ENCODE measurements at places on chromosomes 7 and 10. TPM values are rescaled to one million over a fixed set of nuclear protein-coding genes. Genes with fewer than 3 reads are reported as not detected.
A peak's percentile ranks its signal among the peaks of the same experiment; 100 is the strongest.

GRCh38 chr10:34834274-34834673 is 19.2 kb upstream of the PARD3 start:
- DNase-seq: no peak

The PLOD3 gene
- polyA plus RNA-seq: 41.4 TPM

- no peak for DNase-seq
Measured at GRCh38 chr7:11193131-11193867, 219.6 kb downstream of the PHF14 start.

The DLG5 gene
- 20.6 TPM for polyA plus RNA-seq

DNA sequence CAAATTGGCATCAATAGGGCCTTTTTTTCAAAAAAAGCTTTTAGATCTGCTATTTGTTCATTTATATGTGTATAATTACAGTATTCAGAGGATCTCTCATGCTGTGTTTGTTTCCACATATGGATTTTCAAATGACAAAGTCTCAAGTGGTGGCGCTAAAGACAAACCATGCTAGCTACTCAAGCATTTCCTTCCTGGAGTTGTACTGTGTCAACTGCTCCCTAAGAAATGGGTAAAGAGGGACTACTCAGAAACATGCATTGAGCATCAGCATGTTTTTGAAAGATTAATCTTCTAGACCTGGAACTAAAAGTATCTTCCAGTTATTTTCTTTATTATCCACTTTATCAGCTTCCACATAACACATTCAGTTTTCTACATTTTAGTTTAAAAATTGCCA is 12.7 kb downstream of the CNTNAP2 start:
- DNase-seq: no peak

- no peak for DNase-seq
Measured at GRCh38 chr10:29951441-29951931, 107.9 kb downstream of the JCAD start.

- DNase-seq: no peak
Measured at GRCh38 chr7:50832744-50833143, 50.0 kb upstream of the GRB10 start.

DNA sequence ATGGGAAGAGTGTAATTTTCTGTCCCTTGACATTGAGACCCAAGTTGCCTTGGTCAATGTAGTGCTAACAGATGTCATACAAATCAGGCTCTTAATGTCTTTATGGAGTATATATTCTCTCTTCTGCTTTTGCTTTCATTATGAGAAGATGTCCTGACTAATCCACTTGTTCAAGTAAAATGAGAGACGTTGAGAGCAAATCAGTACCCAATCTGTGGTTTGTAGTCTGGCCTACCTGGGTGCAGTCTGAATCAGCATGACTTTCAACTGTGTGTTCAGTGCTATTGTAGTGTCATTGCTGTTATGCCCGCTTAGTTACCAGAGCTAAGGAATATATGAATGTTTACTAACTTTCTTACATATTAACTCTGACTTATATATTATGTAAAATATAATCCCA is 612.4 kb downstream of the ANKRD7 start:
- no peak for DNase-seq

- DNase-seq: no peak
Measured at GRCh38 chr7:31145339-31145738, 93.2 kb downstream of the ADCYAP1R1 start.

- no peak for DNase-seq
Measured at GRCh38 chr10:47133871-47134570, 166.0 kb upstream of the GDF10 start.

DNA sequence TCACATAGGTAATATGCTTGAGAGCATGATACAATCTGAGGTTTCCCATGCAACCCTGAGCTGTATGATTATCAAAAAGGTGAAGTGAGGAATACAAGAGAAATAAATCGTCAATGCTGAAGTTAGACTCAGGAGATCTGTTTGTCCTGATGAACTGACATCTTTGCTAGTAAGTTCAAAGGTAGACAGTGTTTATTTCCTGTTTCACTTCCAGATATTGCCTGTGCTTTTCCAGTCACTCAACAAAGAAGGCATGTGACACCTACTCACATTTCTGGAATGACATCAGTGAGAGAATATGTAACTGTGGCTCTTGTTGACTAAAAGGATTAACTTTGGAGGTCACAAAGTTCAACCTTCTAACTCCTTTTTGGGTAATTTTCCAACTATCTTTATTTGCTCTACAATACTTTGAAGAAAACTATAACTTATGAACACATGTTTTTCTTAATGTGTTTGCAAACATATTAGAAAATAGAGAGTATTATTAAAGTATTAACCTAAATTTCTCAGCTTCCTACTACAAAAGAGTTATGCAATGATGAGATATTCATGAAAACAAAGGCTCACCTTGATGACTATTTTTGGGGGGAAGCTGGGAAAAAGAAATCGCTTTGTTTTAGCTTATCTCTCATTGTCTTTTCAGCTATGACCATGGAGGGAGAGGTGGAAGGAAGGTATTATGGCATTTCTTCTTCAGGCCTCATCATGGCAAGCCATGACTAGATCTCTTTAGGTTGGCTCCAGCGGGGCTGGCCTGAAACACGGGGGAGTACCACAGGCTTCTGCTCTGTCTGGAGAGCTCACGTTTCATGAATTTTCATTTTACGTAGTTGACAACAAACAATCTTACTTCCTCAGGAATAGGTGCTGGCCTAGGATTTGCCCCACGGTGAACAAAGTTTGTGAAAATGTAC is 214.7 kb upstream of the SLC26A5 start:
- no peak for DNase-seq

DNA sequence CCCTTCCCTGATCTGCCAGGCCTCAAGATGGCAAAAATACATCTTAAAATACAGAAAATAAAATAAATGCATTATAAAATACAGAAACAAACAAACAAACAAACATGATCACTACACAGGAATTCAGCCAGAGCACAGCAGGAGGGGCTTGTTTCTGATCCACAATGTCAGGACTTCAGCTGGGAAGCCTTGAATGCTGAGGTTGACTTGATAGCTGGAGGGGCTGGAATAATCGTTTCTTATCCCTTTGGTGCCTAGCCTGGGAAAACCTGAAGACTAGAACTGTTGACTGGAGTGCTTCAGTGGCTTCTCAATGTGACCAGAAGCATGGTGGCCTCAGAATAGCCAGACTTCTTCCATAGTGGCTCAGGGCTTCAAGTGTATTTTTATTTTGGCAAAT is 9.2 kb upstream of the MARVELD1 start:
- DNase-seq: no peak

DNA sequence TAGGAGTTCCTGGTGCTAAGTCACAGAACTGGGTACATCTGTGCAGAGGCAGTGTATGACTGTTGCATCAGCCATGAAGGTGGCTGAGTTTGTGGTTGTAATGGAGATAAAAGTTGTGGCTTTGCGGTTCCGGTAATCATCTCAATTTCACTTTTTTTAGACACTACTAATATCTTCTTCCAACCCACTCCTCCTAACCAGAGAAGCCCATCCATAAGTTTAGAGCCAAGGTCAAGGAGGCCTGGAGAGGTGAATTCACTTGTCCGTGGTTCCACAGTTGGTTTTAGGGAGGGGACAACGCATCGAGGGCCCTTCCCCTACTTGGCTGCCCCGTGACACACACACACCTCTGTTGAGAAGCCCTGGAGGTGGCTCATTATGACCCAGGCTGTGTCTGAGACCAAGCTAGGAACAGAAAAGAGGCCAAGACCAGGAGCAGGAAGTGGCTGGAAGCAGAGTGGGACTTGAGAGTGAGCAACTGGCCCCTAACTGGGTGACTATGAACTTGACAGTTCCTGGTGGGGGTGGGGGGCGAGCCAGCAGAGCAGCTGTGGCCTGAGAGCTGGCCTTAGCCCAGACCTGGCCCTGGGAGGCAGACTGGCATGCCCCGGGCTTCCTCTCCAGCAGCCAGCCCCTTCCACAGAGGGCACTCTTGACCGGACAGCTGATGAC is 66.8 kb upstream of the COL13A1 start:
- DNase-seq: no peak

DNA sequence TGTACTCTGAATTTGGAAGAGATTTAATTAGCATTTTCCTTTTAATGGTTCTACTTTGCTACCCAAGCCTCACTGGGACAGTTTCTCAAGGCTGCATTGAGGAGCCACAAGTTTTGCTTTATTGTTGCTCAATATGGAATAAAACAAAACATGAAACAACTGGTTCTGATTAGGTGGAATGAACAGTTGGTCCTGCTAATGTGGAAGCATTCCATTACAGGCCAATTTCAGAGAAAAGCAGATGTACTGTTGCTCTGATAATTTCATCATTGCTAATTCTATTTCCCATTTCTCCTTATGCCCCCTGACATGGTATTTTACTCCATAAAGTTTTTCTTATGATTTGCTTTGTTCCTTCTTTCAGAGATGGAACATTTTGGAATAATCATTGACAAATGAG is 66.0 kb upstream of the PAPSS2 start:
- DNase-seq: no peak

DNA sequence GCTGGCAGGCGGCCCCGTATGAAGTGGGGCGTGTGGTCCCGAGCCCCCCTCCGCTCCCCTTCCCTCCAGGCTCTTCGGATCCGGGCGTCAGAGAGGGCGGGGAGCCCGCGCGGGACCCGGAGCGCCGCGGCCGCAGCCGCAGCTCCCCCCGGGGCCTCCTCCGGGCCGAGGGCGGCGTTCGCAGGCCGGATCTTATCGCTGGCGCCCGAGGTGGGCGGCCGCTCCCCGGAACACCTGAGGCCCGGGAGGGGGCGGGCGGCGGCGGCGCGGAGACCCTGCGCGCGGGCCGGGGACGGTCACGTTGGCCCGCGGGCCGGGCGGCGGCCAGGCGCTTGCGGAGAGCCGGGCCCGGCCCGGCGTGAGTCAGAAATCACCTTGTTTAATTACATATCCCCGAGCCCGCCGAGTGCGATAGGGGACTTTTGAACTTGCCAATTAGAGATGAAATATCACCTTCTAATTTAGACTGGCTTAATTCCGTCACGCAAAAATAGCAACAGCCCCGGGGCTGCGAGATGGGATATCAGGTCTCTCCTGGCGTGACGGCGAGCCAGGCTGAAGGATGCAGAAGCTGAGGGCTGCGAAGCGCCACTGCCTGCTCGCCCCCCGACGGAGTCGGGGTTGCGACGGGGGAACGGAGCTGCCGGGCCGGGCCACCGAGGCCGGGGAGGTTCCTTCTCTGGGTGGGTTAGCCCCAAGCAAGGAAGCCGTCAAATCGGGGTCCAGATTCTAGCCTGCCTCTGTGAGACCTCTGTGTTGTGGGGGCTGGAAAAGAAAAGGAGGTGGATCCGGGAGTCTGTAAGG is 43.4 kb downstream of the LDB3 start:
- no peak for DNase-seq

DNA sequence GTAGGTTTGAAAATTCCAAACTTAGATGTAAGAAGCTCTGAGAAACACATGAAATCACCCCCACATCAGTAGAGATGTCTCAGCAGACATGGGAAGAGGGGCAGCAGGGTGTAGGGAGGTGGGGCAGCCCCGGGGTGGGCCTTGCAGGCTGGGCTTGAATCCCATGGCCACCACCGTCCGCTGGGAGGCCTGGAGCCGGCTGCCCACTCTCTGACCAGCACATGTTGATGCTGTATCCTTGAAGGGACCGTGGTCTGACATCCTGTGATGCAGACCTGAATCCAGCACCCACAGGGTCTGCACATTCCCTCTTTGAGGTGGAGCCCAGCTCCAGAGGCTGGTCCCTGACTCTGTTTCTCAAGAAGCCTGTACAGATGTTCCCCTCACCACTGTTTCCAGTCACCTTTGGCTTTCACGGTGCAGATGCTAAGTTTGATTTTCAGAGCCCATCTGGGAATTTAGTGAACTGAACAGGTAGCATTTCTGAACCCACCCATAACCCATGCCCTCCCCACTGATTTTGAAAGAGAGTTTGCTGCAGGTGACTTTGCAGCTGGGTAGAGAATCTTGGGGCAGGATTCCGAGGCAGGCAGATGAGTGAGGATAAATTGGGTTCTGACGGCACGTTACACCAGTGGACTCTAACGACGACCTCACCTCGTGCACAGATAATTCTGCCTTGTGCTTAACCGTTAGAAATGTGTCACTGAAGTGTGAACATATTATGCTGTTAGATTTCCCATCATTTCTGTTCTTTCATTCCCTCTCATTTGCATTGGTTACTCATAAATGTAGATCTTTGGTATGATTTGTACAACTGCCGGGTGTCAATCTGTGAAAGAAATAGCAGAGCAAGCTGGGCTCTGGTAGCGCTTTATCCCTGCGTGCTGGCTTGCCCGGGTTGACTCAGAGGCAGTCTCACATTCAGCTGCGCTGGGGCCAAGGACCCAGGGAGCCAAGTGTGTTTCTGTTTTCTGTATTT is 45.7 kb downstream of the IKZF1 start:
- no peak for DNase-seq

- no peak for DNase-seq
Measured at GRCh38 chr7:41437257-41438196, 265.4 kb downstream of the INHBA start.

- no peak for DNase-seq
Measured at GRCh38 chr7:116315803-116316202, 105.5 kb downstream of the TES start.

- no peak for DNase-seq
Measured at GRCh38 chr7:128427289-128427891, 17.6 kb upstream of the IMPDH1 start.

The FAM20C gene
- 32.0 TPM for polyA plus RNA-seq

GRCh38 chr7:148180075-148180474 is 410.5 kb upstream of the C7orf33 start:
- DNase-seq: no peak

GRCh38 chr10:43869669-43870322 is 221.1 kb upstream of the ZNF32 start:
- DNase-seq: no peak

DNA sequence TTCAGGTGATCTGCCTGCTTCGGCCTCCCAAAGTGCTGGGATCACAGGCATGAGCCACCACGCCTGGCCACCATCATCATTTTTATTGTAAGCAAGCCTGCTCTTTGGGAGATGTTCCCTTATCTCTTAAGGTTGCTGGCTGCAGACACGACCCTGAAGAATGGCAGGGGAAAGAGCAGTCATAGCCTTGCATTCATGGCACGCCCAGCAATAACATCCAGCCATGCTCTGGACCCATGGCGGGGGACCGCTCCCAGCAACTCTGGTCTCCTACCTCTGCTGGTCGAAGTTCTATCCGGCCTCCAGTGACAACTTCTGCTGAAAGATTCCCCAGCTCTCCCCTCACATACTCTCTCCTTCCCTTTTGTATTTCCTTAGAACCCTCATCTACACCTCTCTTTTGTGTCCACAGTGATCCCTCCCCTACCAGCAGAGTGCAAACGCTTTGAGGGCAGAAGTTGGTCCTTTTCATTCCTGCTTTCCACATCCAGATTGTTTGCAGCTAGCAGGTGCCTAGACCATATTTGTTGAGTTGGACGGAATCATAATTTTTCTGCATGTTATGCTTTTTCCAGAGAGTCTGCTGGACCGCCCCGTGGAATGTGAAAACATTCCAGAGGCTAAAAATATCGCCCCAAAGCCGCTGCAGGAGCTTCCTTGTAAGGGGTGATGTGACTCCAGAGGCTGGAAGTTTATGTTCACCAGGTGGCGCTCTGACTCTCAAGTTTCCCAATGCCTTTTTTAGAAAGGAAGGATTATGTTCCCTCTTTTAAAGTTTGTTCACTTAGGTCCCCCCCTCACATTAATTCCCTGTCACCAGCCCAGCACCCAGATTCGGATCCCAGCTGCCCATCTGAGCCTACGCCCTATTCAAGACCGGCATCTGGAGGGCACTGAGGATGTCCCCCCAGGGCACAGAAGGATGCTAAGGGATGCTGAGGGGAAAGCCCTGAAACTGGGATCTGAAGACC is 4.3 kb upstream of the MARVELD1 start:
- DNase-seq: peak; percentile 80

The MYH16 gene
- polyA plus RNA-seq: 0.18 TPM

Data from forelimb muscle (tissue), 1 donor.